ENCODE measurements at places on chromosomes 1 and 21.

GRCh38 chr1:246416261-246416660 is 90.8 kb downstream of the SMYD3 start:
- no peak for DNase-seq

- DNase-seq = peak; percentile 44
These were observed 7.5 kb upstream of the SOX13 start for GRCh38 chr1:204065174-204065985.

DNA sequence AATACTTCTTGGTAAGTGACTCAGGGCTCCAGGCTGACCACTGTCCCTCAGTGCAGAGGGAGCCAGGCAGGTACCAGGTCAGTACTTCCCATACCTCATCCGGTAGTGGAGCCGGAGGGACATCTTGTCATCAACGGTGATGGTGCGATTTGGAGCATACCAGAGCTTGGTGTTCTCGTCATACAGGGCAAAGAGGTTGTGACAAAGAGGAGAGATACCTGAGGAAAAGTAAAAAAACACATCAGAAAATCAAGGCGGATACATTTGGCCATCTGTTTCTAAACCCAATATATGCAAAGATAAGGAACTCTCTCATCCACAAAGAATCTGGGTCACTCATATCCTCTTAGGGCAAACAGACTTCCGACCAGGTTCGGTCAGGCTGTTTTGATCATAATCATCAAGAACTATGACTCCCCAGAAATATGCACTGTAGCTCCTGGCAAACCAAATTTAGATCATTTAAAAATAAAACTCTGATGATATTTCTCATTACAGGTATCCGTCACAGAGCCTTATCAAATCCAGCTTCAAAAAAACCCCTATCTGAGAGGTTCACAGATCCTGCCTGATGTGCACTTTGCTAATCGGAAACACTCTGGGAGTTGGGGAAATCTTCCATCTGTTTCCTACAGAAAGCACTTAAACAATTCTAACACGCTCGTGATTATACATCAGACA is 87.3 kb downstream of the JAK1 start:
- no peak for DNase-seq

DNA sequence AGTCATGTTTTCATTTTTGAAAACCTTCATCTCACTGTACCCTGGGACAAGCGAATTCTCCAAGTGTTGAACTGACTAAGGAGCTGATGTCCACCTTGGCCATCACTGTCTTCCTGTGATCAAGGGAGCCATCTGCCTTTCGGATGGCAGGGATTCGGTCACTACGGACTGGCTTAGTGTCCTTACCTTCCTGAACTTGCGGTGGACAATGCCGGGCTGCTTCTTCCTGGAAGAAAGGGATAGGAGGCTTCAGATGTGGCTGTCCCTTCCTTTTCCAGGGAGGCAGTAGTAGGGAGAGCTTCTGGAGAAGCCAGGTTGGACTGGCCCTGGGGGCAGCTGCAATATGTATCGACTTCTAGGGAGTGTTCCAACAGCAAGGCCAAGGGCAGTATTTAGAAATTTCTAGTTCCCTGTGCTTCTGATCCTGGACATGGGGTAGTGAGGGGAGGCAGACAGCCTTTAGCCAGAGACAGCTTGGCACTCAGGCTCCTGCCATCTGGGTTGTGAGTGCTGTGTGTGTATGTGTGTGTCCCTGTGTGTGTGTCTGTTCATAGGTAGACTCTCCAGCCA is 114.6 kb downstream of the IER5 start:
- DNase-seq = no peak
